ENCODE measurements at places on chromosomes 5 and 9. TPM values are rescaled to one million over a fixed set of nuclear protein-coding genes. Genes with fewer than 3 reads are reported as not detected.

The TLX3 gene
- not detected for total RNA-seq

The FAT2 gene
- not detected for total RNA-seq

GRCh38 chr9:94867842-94868312 is 141.4 kb downstream of the AOPEP start:
- H3K27ac ChIP-seq = peak overlapping the region; percentile 85
- H3K27me3 ChIP-seq = no peaks in the 10 kb centered on the region
- DNase-seq = no peak
- no peak overlapping the region for H3K4me3 ChIP-seq
- H3K36me3 ChIP-seq = no peaks in the 10 kb centered on the region

GRCh38 chr5:1463326-1464095 is 18.3 kb upstream of the SLC6A3 start:
- H3K27me3 ChIP-seq = no peaks in the 10 kb centered on the region
- H3K4me1 ChIP-seq = no peaks in the 10 kb centered on the region
- no peak for DNase-seq
- no peak overlapping the region for H3K4me3 ChIP-seq

DNA sequence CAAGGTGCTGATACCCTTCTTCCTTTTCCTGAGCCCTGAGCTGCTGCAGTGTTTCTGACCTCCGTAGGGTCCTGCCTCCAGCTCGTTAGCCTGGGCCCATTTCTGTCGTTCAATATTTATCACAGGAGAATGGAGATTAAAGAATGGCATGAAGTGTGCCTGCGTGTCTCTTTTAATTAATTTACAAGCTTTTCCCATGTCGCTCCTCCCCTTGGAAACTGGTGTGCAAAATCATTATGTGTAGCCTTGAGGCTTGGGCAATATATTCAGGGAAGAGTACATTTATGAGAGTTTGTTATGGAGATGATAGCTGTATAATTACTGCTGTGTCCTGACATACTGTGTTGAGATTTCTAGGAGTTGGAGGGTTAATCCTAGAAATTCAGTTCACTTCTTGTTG is 99.7 kb downstream of the PCSK5 start:
- H3K27me3 ChIP-seq = no peaks in the 10 kb centered on the region
- H3K27ac ChIP-seq = no peak overlapping the region
- no peaks in the 10 kb centered on the region for H3K4me1 ChIP-seq
- DNase-seq = no peak
- H3K4me3 ChIP-seq = no peak overlapping the region
- H3K36me3 ChIP-seq = no peaks in the 10 kb centered on the region

GRCh38 chr5:155485386-155485785 is 471.8 kb downstream of the KIF4B start:
- no peak for DNase-seq
- no peak overlapping the region for H3K4me3 ChIP-seq
- no peaks in the 10 kb centered on the region for H3K27me3 ChIP-seq
- H3K27ac ChIP-seq = no peak overlapping the region
- H3K4me1 ChIP-seq = no peaks in the 10 kb centered on the region

GRCh38 chr9:130824643-130825350 is 10.3 kb upstream of the ABL1 start:
- no peak for DNase-seq
- H3K27ac ChIP-seq = no peak overlapping the region
- H3K4me3 ChIP-seq = no peak overlapping the region
- H3K36me3 ChIP-seq = no peaks in the 10 kb centered on the region
- no peaks in the 10 kb centered on the region for H3K27me3 ChIP-seq

DNA sequence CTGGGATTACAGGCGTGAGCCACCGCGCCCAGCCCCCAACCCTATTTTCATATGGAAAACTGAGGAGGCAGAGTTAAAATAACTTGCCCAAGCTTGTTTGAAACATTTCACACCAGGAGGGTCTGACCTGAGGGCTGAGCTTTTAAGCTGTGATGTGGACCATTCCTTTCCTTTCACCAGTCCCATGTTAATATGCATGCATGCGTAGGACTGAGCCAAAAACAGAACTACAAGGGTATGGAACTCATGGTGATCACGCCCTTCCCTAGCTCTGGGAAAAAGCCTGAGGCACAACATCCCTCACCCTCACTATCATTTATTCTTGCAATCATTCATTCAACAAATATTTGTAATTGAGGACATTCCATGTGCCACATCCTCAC is 87.4 kb upstream of the FAM169A start:
- DNase-seq = no peak
- no peak overlapping the region for H3K27ac ChIP-seq
- no peaks in the 10 kb centered on the region for H3K36me3 ChIP-seq
- no peaks in the 10 kb centered on the region for H3K27me3 ChIP-seq
- no peak overlapping the region for H3K4me3 ChIP-seq

DNA sequence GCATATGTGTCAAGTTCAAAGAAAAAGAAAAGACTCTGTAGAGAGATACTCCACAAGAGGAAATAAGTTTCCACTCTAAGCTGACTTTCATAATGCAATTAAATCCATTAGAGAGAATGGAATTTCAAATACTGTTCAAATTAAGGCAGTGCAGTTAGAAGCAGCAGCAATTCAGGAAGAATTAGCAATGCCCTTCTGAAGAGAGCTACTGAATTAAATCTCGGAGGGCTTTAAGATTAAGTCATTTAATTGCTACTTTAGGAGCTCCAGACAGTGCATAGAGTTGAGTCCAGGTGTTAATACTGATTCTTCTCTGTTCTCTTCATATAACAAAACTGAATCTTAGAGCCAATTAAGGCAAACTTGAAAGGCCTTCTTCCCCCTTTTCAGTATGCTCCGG is 8.5 kb downstream of the CDH12 start:
- no peak overlapping the region for H3K27ac ChIP-seq
- DNase-seq = no peak
- no peak overlapping the region for H3K4me3 ChIP-seq
